HCT116 (cell line): ENCODE measurements at places on chromosomes 13 and 19. TPM values are rescaled to one million over a fixed set of nuclear protein-coding genes. Genes with fewer than 3 reads are reported as not detected.

DNA sequence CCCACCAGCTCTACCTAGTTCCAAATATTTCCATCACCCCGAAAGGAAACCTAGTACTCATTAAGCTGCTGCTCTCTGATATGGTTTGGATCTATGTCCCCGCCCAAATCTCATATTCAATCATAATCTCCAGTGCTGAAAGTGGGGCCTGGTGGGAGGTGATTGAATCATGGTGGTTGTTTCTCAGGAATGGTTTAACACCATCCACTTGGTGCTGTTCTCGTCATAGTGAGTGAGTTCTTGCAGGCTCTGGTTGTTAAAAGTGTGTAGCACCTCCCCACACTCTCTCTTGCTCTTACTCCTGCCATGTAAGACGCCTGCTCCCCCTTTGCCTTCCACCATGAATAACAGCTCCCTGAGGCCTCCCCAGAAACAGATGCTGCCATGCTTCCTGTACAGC, 43.4 kb upstream of the MED4 start:
- DNase-seq, result no peak

Gene TLE2
- total RNA-seq, result 35.6 TPM

DNA sequence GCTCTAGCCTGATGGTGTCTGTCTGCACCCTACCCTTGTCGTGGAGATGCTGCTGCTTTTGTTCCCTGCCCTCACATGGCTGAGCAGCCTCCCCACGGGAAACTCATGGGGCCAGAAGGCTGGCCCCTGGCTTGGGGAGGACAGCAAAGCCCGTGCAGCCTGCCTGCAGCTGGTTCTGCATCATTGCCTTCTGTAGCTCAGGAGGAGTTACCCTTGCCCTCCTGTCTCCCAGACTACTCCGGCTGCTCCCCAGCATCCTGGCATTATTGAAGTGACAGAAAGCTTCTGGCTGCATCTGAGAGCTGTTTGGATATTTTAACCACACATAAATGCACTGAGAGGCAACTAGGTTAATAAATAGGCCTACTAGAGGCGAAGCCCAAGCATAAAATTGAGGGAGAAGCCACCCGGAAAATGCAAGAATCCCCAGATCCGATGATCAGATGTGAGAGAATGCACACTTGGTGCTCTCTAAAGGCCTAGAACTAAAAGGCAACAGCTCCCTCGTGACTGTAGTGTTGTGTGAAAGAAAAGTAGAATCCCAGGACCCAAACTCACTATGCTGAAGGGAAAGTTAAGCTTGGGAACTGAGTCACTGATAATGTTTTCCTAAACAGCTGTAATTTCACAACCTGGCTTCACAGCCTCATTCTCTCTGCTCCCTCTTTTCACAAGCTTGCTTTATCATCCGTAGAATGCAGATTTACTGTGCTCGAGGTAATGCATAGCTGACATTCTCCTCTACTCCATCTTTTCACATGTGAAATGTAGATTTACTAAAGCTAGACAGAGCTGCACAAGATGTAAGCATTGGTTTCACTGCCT, 110.8 kb downstream of the TNFRSF19 start:
- no peak for DNase-seq

DNA sequence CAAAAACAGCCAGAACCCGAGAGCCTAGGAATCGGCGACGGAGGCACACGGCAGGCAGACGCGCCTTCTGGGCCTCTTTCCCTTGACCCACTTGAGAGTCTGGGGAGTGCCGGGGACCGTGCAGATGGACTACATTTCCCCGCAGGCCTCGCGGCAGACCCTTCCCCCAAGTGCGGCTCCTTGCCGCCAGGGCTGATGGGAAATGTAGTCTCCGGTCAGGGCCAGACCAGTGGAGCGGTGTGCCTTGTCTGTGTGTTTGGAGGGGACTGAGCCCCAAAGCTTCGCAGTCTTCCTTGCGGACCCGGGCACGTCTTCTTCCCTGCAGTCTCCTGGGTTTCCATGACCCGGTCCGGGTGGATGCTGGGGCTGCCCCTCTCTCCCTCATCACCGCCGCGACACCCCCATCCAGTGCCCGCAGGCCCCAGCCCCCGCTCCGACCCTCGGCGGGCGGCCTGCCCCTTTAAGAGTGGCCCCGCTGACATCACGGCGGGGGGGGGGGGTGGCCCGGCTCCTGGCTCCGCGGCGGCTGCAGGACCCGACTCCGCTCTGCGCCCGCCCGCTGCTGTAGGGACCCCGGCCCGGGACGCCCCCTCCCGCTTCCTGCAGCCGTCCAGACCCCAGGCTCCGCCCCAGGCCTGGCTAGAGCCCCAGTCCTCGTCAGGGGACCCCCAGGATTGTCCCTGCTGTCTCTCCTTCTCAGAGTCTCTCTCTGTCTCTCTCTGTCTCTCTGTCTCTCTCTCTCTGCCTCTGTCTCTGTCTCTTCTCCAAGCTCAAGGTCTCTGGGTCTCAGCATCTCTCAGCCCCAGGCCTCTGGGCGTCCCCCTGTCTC, 758 bp upstream of the CACNG7 start:
- no peak for DNase-seq

GRCh38 chr13:99978799-99979452, 2.7 kb upstream of the ZIC2 start:
- DNase-seq, result no peak

Gene PRODH2
- 0.44 TPM for total RNA-seq

GRCh38 chr19:6279931-6280591, at the start of gene MLLT1:
Gene MLLT1, minus strand, starts transcription at chr19:6279975. Its CDS starts 191 bp downstream, at chr19:6279784.
- peak; percentile 89 for DNase-seq

- no peak for DNase-seq
These were observed 391.8 kb downstream of the KLF5 start for GRCh38 chr13:73450583-73450982.

DNA sequence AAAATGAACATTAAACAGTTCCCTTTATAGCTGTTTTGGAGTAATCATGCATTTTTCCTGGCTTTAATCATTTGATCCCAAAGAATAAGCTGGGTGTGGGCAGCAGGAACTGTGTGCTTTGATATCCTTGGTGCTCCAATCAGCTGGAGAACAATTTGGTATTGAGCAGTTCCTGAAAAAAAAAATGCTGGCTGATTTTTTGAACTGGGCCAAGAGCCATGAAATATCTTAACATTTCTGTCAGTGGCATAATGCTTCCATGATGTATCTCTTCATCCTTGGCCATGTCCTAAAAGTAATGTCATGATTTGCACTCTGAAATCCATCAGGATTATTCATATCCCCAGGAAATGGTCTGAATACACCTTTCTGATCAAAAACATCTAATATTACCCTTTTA, 134.7 kb downstream of the LHFPL6 start:
- no peak for DNase-seq

- DNase-seq, result no peak
These were observed 533 bp downstream of the LRCH1 start for GRCh38 chr13:46553521-46553885.

Gene KLK3
- not detected for total RNA-seq

Gene KIR2DL3
- not detected for total RNA-seq

GRCh38 chr13:49428041-49428763, 15.7 kb downstream of the CAB39L start:
- DNase-seq, result no peak

DNA sequence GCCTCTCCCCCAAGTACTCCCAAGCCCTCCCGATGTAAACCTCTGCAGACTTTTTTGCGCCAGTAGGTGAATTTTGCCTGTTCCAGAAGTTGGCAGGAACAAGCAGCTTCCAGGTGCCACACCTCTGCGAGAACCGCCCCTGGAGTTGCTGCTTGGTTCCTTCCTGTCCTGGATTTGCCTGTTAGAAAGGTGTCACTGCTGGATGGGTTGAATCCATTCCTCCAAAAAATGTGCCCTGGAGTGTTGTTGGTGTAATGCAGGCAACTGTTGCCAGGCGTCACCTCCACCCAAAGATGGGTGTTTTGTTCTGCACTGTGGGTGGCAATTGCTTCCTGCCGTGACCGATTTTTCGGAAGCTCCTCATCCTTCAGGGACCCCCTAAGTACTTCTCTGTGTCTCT, 5.7 kb downstream of the PGPEP1 start:
- DNase-seq, result no peak

Gene SLITRK6
- total RNA-seq, result not detected

GRCh38 chr13:56173346-56173745, 967.4 kb upstream of the PRR20A start:
- no peak for DNase-seq

GRCh38 chr13:64457976-64458375, 2772.2 kb downstream of the PCDH9 start:
- no peak for DNase-seq

DNA sequence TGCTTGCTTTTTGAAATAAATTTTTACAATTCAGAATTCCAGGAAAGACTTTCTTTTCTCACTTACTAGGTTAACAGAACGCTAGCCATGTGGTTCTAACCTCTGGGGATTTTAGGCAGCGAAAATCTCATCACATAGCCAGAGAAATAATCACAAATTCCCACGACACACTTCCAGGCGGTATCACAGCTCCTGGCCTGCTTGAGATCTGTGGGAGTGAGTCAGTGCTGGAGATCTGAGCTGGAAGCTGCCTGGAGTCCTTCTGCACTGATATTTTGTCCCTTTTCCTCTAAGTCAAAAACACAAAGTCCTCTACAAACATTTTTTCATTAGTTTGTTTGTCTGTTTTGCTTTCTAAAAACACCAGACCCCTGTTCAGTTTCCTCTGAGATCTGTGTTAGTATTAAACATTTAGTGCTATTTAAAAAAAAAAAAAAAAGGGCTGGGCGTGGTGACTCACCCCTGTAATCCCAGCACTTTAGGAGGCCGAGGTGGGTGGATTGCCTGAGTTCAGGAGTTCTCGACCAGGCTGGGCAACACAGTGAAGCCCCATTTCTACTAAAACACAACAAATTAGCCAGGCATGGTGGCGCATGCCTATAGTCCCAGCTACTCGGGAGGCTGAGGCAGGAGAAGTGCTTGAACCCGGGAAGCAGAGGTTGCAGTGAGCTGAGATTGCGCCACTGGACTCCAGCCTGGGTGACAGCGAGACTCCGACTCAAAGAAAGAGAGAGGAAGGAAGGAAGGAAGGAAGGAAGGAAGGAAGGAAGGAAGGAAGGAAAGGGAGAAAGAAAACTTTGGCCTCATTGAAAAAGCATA, 12.2 kb upstream of the UBE2L5 start:
- no peak for DNase-seq

DNA sequence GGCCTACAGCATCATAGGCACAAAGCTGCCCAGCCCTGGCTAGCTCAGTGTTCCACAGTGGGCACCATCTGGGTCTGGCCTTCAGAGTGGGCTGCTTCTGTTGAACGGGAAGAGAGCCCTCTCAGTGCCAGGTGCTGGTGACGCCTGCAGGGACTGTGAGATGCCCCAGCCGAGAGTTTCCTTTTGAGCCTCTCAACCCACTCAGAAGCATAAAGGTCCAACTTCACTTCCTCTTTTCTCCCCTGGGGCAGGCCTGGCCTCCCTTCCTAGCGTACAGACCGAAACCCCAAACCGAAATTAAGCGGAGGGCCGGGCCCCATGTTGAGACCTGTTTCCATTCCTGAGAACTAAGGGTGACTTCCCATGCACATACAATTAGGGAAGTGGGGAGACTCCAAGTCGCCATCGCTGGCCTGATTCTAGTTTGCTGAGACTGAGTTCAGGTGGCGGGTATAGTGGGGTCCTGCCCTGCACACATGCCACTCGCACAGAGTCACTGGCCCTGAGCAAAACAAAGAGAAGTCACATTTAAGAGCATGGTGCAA, 6.9 kb downstream of the RAB8A start:
- no peak for DNase-seq

GRCh38 chr13:60134376-60134775, 29.4 kb downstream of the DIAPH3 start:
- no peak for DNase-seq

GRCh38 chr19:48433337-48433736, 12.4 kb upstream of the GRWD1 start:
- DNase-seq, result no peak

Gene CYSLTR2
- total RNA-seq, result not detected
